HepG2 (cell line): ENCODE measurements at places on chromosomes 6 and 20. TPM values are rescaled to one million over a fixed set of nuclear protein-coding genes. Genes with fewer than 3 reads are reported as not detected.

The FUT9 gene
- not detected in 2 replicates for total RNA-seq

The SNAP25 gene
- not detected in 2 replicates for total RNA-seq

The GATA5 gene
- total RNA-seq, result 0.20 and 0.39 TPM in 2 replicates

The GUCA1A gene
- not detected in 2 replicates for total RNA-seq

The SEL1L2 gene
- total RNA-seq, result not detected in 2 replicates

The SYCP2 gene
- 0.07 and 0.25 TPM in 2 replicates for total RNA-seq

The KIF13A gene
- total RNA-seq, result 37.2 and 48.3 TPM in 2 replicates

The PTPN1 gene
- total RNA-seq, result 33.3 and 37.2 TPM in 2 replicates

The WFDC10A gene
- not detected in 2 replicates for total RNA-seq

GRCh38 chr6:15317934-15318902, 72.3 kb downstream of the JARID2 start:
- peaks cover 54% of the 10 kb centered on the region for H3K4me1 ChIP-seq
- peak; percentile 70 for DNase-seq
- peak overlapping the region; percentile 45 for H3K27ac ChIP-seq
- H3K36me3 ChIP-seq, result no peaks in the 10 kb centered on the region
- no peaks in the 10 kb centered on the region for H3K27me3 ChIP-seq

- peak within 1 kb of the TSS; percentile 80 for H3K27ac ChIP-seq
- peaks cover 22% of the 10 kb centered on the region; the same call in 2 of the 3 replicates for H3K36me3 ChIP-seq
- H3K4me3 ChIP-seq, result peak within 1 kb of the TSS; percentile 50
- peaks cover 100% of the 10 kb centered on the region for H3K4me1 ChIP-seq
Observed at GRCh38 chr20:57560554-57561355, at the start of gene PCK1. Gene PCK1 (plus strand): TSS chr20:57561110. CDS start chr20:57561412, 302 bp downstream.

DNA sequence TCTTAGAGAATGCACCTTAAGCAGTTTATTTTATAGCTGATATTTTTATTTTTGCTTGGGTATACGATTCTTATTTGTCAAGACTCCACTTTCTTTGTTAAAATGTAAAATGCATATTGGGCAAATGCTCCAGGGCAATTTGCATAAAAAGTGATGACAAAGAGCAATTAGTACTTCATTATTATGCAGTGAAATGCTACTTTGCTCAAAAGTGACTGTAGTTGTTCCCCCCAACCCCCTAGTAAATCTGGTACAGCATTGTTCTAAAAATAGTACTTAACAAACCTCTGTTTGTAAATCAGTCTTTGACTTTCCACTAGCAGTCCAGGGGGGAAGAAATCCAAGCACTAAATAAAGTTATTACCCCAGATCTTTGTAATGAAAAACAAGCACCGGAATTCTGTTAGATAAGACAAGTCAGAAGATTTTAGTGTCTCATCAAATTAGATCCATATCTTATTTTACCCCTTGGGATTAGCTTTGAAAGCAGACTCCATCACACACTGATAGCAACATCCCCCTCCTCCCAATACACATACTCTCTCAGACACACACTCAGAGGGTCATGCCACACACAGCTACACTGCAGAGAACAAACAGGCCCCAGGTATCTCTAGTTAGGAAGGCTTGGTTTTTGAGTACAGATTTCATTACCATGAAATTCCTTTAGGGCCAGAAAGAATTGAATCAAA, 32.9 kb upstream of the BACH2 start:
- H3K4me3 ChIP-seq, result no peak overlapping the region
- H3K27me3 ChIP-seq, result no peaks in the 10 kb centered on the region
- no peaks in the 10 kb centered on the region for H3K4me1 ChIP-seq
- no peak overlapping the region for H3K27ac ChIP-seq
- DNase-seq, result no peak

- no peaks in the 10 kb centered on the region for H3K4me1 ChIP-seq
- H3K27ac ChIP-seq, result no peak overlapping the region
- no peak for DNase-seq
- H3K27me3 ChIP-seq, result no peaks in the 10 kb centered on the region
- no peak overlapping the region for H3K4me3 ChIP-seq
Observed at GRCh38 chr6:145548933-145549648, 186.2 kb downstream of the EPM2A start.

GRCh38 chr20:41172296-41173140, 35.2 kb downstream of the PLCG1 start:
- DNase-seq, result no peak
- no peaks in the 10 kb centered on the region for H3K4me1 ChIP-seq
- H3K27me3 ChIP-seq, result no peaks in the 10 kb centered on the region
- H3K27ac ChIP-seq, result no peak overlapping the region
- peaks cover 86% of the 10 kb centered on the region for H3K36me3 ChIP-seq
- no peak overlapping the region for H3K4me3 ChIP-seq

DNA sequence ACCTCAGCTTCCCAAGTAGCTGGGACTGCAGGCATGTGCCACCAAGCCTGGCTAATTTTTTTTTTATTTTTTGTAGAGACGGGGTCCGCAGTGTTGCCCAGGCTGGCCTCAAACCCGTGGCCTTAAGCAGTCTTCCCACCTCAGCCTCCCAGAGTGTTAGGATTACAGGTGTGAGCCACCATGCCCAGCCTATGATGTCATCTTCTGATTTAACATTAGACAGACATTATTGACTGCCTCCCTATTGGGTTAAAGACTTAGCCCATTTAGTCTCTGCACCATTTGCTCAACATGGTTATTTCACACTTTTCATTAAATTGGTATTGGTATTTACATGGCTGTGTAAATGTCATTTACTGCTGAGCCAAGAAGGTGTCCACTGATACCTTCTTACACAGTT, 46.1 kb downstream of the DEK start:
- no peaks in the 10 kb centered on the region for H3K4me1 ChIP-seq
- H3K27ac ChIP-seq, result no peak overlapping the region
- H3K4me3 ChIP-seq, result no peak overlapping the region
- H3K27me3 ChIP-seq, result no peaks in the 10 kb centered on the region
- no peak for DNase-seq

- DNase-seq, result peak; percentile 36
- no peaks in the 10 kb centered on the region for H3K27me3 ChIP-seq
- H3K36me3 ChIP-seq, result no peaks in the 10 kb centered on the region
Observed at GRCh38 chr20:13297147-13297899, 76.2 kb downstream of the ISM1 start.

GRCh38 chr20:25246182-25246999, 1.5 kb upstream of the PYGB start:
- peaks cover 51% of the 10 kb centered on the region for H3K4me1 ChIP-seq
- peaks cover 20% of the 10 kb centered on the region; the same call in 1 of the 3 replicates for H3K27me3 ChIP-seq
- no peak for DNase-seq
- H3K27ac ChIP-seq, result no peak overlapping the region

GRCh38 chr6:34339432-34339831, 53.0 kb downstream of the NUDT3 start:
- H3K4me1 ChIP-seq, result no peaks in the 10 kb centered on the region
- H3K4me3 ChIP-seq, result no peak overlapping the region
- H3K36me3 ChIP-seq, result peaks cover 27% of the 10 kb centered on the region
- H3K27me3 ChIP-seq, result no peaks in the 10 kb centered on the region
- no peak for DNase-seq

DNA sequence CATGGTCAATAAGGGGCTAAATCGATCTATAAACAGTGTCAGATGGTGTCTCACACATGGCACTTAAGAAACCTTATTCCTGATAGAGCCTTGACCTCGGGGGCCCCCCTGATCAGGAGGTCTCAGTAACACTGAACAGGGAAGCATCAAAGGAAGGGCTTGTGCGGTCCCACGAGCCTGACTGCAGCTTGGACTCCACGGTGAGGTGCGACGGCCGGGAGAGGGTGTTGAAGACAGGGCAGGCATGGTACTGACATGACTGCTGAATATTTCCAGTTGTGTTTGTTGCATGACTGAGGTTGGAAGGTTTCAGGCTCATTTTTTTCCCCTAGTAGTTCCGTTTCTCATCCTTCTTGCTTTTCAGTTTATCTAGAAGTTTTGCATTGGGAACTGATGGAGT, 107.1 kb upstream of the JAG1 start:
- H3K27me3 ChIP-seq, result no peaks in the 10 kb centered on the region; the same call in 1 of the 2 replicates
- no peak overlapping the region for H3K4me3 ChIP-seq
- H3K4me1 ChIP-seq, result peaks cover 16% of the 10 kb centered on the region
- H3K27ac ChIP-seq, result no peak overlapping the region
- DNase-seq, result no peak

DNA sequence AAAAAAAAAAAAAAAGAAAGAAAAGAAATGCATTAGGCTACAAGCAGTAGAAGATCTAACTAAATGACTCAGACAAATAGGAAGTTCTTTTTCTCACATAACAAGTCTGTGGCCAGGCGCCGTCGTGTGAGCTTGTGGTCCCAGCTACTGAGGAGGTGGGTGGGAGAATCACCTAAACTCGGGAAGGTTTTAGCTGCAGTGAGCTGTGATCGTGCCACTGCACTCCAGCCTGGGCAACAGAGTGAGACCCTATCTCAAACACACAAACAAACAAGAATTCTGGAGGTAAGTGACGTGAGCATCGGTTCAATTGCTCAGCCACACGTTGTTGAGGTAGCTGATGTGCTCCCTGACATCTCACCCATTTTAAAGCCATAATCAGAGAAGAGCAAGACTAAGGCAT, 37.9 kb upstream of the SLC23A2 start:
- 0 out of 2 replicates have a peak overlapping the region, but pooled peaks have one; percentile 0 for H3K4me3 ChIP-seq
- peaks cover 54% of the 10 kb centered on the region for H3K4me1 ChIP-seq
- no peaks in the 10 kb centered on the region for H3K27me3 ChIP-seq
- no peak overlapping the region for H3K27ac ChIP-seq
- H3K36me3 ChIP-seq, result no peaks in the 10 kb centered on the region
- no peak for DNase-seq

- H3K27me3 ChIP-seq, result 0 out of 3 replicates have a peak, but pooled peaks cover 6% of the 10 kb centered on the region
- H3K4me1 ChIP-seq, result no peaks in the 10 kb centered on the region
- H3K36me3 ChIP-seq, result no peaks in the 10 kb centered on the region
Observed at GRCh38 chr20:61161726-61162390, 90.2 kb upstream of the CDH4 start.

- H3K27ac ChIP-seq, result no peak overlapping the region
- H3K36me3 ChIP-seq, result no peaks in the 10 kb centered on the region
- no peak overlapping the region for H3K4me3 ChIP-seq
- no peaks in the 10 kb centered on the region for H3K27me3 ChIP-seq
Observed at GRCh38 chr6:14984519-14984853, 261.4 kb upstream of the JARID2 start.

DNA sequence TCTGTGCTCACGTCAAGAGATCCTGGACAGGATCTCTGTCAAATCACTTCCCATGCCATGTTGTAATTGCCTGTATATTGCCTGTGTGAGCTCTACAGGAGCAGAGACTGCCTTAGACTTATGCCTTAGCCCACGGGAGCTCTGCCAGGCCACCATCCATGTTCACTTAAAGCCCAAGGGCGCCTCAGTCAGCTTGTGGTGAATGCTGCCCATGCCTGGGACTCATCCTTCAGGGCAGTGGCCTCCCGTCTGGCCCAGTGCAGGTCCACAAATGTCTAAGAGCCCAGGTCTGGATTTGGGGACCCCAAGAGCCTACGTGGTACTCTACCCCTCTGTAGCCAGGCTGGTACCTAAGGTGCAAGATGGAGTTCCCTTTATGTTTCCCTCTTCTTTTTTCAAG, 22.4 kb upstream of the BPIFA2 start:
- H3K4me3 ChIP-seq, result no peak overlapping the region
- H3K36me3 ChIP-seq, result no peaks in the 10 kb centered on the region
- no peak overlapping the region for H3K27ac ChIP-seq
- no peaks in the 10 kb centered on the region for H3K4me1 ChIP-seq
- no peak for DNase-seq

DNA sequence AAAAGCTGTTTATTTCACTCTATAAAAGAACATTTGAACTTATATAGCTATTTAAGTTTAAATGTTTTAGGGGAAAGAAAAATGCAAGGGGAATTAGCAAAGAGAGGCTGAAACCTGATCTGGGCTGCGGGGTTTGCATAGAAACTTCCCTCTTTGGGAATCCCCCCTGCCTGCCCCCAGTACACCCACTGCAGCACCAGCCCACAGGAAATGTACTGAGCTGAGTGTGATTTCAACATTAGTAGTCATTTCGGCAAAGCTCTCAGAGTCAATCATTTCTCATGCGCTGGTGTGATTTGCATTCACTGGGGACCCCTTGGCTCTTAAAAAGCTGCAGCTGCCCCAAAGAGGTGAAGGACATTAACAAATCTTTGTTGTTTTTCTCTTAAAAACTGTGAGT, 859.4 kb downstream of the MAFB start:
- no peaks in the 10 kb centered on the region for H3K4me1 ChIP-seq
- DNase-seq, result no peak
- H3K4me3 ChIP-seq, result no peak overlapping the region
- H3K36me3 ChIP-seq, result no peaks in the 10 kb centered on the region

DNA sequence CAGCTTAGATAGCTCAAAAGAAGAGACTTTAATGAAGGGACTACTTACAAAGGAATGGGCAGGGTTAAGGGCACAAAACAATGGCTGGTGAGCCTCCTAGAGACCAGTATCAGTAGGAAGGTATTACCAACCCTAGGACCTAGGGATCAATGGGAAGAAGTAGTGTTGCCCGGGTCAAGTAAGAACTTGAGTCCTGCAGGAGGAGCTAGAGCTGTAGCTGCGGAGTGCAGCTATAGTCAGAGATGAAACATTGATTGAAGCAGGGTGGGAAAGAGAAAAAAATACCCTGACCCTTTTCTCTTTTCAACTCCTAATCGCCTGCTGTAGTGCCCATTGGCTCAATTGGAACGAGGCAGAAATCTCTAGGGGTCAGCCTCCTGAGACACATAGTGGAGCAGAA, 144.0 kb downstream of the FLRT3 start:
- H3K27ac ChIP-seq, result no peak overlapping the region
- H3K27me3 ChIP-seq, result no peaks in the 10 kb centered on the region
- no peak for DNase-seq
- H3K4me3 ChIP-seq, result no peak overlapping the region

DNA sequence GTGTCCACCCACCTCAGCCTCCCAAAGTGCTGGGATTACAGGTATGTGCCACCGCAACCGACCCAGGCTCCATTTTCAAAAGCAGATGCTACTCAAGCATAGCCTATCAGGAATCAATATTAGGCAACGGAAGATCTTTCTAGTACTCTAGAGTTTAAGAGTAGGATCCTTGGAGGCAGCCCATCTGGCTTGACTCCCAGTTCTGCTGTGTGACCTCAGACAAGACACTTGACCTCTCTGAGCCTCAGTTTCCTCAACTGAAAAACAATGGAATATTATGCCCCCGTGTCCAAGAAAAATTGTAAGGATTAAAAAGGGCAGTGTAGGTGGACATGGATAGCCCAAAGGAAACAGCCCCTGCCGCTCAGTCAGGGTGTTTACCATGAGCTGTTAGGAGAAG, 14.5 kb downstream of the ADA start:
- H3K36me3 ChIP-seq, result no peaks in the 10 kb centered on the region
- H3K4me3 ChIP-seq, result no peak overlapping the region

GRCh38 chr6:14841901-14842421, 403.9 kb upstream of the JARID2 start:
- H3K4me1 ChIP-seq, result no peaks in the 10 kb centered on the region
- no peak overlapping the region for H3K4me3 ChIP-seq
- H3K27ac ChIP-seq, result no peak overlapping the region
- DNase-seq, result no peak
- H3K27me3 ChIP-seq, result no peaks in the 10 kb centered on the region
